ENCODE measurements at places on chromosomes 4 and X.

GRCh38 chr4:89221167-89221867 lies 86.3 kb downstream of the GPRIN3 start:
- DNase-seq, result no peak

DNA sequence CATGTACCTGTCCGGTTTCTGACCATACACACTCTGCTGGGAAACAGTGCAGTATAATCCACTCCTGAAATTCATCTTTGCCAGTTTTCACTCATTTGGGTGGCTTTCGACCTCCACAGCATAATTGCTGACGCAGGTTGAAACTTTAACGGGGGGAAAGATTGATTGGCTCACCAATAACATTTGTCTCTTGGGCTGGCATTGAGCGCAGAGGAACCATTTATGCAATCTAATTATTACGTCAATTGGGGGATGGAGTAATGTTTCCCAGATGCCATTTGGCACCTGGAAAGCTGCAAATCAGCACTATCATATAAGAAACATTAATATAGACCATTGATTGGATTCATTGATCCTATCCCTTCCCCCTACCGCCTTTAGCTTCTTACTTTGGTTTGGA lies 24.1 kb upstream of the ARHGAP36 start:
- DNase-seq, result no peak

GRCh38 chr4:81919810-81920209 lies 448.1 kb upstream of the RASGEF1B start:
- DNase-seq, result no peak

DNA sequence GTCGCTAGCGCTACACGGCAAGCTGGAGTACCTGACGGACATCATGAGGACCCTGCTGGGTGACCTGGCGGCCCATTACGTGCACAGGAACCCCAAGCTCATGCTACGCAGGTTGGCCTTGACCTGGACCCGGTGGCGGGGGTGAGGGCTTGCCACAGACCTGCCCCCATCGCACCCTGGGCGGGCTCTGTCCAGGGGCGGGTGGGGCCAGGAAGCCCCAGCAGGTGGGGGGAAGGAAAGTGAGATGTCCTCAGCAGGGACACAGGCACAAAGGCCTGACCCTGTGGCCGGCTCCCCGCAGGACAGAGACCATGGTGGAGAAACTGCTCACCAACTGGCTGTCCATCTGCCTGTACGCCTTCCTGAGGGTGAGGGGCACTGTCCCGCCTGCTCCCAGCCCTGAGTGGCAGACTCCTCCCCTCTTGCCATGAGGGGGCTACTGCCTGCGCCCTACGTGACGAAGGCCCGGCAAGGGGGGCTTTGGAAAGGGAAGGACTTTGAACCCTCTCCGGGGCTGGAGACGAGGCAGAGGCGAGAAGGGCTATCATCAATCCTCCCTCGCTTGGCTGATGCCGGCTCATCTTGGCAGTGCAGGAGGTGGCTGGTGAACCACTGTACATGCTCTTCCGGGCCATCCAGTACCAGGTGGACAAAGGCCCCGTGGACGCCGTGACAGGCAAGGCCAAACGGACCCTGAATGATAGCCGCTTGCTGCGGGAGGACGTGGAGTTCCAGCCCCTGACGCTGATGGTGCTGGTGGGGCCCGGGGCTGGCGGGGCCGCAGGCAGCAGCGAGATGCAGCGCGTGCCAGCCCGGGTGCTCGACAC lies 5.3 kb upstream of the SRPK3 start:
- no peak for DNase-seq

DNA sequence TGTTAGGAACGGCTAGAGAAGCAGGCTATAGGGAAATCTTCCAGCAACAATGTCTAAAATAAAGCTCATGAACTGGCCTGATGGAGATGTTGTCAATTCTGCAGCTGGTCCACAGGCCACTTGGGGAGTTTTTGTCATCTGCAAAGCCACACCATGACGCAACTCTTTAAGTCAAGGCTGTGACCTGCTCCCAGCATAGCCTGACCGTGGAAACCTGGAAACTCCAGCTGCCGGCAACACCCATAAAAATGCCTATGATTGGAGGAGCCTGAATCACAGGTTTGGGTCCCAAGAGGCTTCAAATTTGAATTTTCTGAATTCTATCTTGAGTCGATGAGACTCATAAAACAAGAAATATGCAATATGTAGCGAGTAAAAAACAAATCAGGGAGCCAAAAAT lies 969.2 kb upstream of the PRKX start:
- no peak for DNase-seq

DNA sequence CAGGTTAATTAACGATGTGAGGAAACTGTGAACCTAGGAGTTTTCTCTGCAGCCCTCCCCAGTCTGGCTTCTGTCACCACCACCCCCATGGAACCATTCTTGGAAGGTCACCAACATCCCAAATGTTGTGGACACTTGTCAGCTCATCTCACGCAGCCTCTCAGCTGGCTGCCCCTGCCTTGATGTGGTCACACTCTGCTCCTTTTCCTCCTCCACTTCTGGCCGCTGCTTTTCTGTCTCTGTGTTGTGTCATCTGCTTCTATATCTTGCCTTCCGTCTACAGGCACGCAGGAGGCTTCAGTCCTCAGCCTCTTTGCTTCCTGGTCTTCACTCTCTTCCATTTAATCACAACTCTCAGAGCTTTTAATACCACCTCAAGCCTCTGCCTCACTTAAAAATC lies 371.5 kb upstream of the SLIT2 start:
- DNase-seq, result no peak

DNA sequence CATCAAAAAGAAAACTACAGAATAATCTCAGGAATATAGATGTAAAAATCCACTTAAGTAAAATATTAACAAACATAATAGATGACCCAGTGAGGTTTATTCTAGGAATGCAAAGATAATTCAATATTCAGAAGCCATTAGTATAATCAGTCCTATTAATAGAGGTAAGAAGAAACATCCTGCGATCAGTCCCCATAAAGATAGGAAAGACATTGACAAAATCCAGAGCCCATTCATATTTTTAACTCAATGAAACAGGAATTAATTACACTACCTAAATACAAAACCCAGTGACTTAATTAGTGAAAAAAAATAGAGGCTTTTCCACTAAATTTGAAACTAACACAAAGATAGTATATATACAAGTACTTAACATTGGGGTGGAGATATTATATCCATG lies 321.4 kb upstream of the INTU start:
- no peak for DNase-seq

DNA sequence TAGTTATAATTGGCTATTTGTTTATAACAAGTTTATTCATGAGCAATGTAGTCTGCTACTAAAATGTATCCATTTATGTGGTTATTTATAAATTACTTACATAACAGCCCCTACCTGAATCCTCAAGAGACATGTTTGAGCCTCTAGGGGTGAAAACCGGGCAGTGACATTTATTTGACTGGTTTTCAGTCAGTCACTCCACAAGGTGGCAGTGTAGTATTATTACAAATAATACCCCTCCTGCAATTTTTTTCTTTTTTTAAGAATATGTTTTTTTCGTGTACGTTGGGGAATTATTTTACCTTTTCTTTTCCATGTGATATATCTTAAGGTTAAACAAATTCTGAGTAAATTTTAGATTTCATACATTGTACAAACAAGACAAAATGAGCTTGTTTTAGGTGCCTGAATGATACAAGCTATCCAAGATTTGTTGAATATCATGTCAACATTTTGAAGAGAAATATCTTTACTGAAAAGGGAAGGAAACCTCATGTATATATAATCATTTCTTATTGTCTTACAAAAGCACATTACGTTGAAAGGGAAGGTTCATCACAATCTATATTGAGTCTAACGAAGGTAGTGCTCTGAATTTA lies 598.7 kb upstream of the TECRL start:
- DNase-seq, result peak; percentile 73

DNA sequence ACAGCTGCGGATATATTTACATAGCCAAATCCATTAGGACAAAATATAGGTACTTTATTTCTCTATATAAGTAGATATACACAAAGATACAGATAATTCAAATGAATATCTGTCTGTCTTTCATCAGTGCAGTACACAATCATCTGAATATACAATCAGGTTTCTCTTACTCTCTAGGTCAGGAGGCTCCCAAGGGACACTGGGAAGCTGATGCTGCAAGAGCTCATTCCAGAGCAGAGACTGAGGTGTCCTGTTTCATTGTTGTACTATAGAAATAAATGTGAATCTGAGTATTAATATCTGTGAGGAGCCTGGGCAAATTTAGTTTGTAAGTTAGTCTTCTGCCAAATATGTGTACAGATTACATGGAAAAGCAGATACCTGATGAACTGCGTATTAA lies 4.2 kb downstream of the TLL1 start:
- DNase-seq, result no peak

GRCh38 chr4:46648088-46648744 lies 258.3 kb upstream of the GABRA2 start:
- DNase-seq, result peak; percentile 73

GRCh38 chrX:67734111-67734753 lies 190.4 kb downstream of the AR start:
- DNase-seq, result no peak

GRCh38 chrX:69297506-69297905 lies 132.3 kb upstream of the PJA1 start:
- peak; percentile 55 for DNase-seq

- no peak for DNase-seq
Measured at GRCh38 chr4:43047058-43047457, 154.5 kb downstream of the GRXCR1 start.

DNA sequence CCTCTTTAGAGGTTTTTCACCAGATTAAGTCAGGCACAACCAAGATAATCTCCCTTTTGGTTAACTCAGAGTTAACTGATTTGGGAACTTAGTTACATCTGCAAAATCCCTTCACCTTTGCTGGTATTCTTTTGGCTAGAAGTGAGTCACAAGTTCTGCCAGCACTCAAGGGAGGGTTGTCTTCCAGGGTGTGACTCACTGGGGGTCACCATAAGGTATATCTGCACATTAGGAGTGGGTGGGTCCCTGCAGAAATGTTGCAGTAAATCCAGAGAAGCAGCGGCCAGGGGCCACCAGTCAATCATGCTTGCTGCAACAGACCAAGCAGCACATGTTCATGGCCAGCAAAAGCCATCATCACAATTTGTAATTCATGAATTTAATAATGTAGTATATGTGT lies 59.8 kb upstream of the MAML3 start:
- no peak for DNase-seq

DNA sequence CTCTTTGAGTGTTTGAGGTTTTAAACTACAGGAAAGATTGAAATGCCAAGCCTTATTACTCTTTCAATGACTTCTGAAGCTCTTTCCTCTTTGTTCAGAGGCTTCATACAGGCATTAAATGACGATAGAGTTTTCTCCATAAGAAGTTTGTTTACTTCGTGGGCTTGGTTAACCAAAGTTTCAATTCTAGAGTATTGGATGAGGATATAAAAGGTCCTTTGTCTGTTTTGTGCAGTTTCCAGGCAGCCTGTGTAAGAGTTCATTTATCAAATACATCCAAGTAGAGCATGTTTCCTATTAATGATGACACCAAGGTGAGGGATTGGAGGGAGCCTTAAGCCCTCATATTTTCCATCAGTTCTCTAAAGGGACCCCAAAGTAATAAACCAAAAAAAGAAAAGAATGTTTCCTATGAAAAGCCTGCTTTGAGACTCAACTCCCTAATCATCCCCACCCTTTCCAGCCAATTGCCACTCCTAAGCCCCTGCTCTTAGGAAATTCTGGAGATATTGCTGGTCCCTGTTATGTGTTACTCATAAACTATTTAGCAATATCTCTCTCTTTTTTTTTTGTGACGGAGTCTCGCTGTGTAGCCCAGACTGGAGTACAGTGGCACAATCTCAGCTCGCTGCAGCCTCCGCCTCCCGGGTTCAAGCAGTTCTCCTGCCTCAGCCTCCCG lies 106.2 kb upstream of the IL13RA1 start:
- no peak for DNase-seq

DNA sequence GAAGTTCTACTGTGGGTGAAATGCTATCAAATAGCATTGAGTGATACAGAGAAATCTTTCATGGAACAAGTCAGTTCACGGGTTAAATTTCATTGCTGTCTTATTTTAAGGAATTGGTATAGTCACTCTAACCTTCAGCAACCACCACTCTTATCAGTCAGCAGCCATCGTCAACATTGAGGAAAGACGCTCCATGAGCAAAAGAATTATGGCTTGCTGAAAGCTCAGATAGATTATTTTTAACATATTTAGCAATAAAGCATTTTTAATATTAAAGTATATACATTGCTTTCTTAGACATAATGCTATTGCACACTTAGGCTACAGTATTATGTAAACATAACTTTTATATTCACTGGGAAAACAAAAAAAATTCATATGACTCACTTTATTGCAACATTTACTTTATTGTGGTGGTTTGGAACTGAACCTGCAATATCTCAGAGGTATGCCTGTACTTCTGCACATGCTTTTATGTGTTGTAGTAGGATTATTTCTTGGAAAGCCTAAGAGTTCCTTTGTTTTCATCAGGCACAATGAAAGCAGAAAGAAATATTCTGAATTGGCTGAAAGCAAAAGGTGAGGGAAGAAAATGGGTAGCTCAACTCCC lies 586.7 kb downstream of the GBA3 start:
- no peak for DNase-seq

DNA sequence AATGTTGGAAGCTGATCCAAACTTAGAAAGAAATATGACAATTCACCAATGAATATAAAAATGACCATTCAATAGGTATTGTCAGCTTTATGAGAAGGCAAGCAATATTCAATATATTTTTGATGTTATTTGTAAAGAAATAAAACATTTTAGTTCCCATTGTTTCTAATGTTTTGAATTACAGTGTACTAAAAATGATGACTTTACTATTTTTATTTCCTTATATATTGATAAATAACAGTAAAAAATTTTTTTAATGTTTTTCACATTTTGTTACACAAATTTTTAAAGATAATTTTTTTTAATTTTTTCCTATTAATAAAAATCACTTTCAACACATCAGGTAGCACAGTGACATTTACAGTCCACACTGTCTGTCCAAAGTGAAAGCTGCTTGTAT lies 565.5 kb upstream of the FAM241A start:
- DNase-seq, result no peak

DNA sequence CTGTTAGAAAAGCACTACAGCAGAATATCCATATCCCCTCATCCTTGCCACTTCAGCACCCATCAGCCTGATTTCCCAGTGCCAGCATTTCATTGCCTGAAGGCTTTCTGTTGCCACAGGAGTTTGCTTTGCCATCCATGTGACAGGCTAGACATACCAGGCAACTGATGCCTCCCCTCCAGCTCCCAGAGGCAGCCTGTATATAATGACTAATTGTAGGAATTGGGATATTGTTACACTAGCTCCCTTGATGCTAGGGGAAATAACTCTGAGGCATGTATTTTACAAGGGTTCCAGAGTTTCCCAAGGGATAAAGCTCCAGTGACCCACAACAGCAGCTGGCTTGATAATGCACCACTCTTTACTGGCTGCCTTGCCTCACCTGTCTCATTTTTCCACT lies 608.0 kb upstream of the FTHL17 start:
- DNase-seq, result no peak

- no peak for DNase-seq
Measured at GRCh38 chrX:129493643-129494042, 29.6 kb downstream of the SMARCA1 start.

Measured in neural progenitor cell (in vitro differentiated cells).